Hepatocyte (in vitro differentiated cells): ENCODE measurements at places on chromosomes 11 and 22. TPM values are rescaled to one million over a fixed set of nuclear protein-coding genes. Genes with fewer than 3 reads are reported as not detected.

The ZNF280B gene
- total RNA-seq = 2.6 and 2.8 TPM in 2 replicates

GRCh38 chr11:43921561-43922294, 20.7 kb upstream of the C11orf96 start:
- no peak for DNase-seq
- peaks cover 21% of the 10 kb centered on the region for H3K4me1 ChIP-seq
- no peaks in the 10 kb centered on the region for H3K27me3 ChIP-seq

DNA sequence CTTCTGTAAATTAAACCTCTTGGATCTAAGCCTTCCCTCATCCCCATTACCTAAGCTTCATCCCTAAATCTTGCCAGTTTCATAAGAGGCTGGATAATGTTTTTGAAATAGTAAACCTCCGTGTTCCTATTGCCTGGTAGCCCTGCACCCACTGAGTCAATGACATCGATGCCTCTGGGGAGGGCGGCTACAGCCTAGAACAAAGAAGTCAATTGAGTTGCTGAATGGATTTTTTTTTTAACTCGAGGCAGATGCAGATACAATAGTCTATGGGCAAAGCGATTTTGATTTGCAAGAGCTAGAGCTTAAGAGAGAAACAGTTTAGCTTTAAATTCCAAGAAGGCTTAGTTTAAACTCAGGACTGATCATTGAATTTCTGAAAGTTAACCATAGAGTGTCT, 121.3 kb downstream of the NECTIN1 start:
- no peaks in the 10 kb centered on the region for H3K4me1 ChIP-seq
- no peak for DNase-seq

DNA sequence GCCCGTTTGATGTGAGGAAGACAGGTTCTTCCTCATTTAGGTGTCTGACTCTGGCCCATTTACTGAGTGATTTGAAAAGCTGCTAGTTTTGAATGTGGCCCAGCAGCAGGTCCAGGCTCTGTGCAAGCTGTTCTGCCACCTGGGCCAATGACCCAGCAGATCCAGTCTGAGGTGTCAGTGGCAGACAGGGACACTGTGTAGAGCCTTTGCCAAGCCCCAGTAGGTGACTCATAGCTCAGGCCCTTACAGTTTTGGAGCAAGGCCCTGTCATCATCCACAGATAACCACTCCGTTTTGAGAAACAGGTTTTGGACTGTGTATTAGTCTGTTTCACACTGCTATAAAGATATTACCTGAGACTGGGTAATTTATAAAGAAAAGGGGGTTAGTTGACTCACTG, 23.9 kb downstream of the TSPAN32 start:
- H3K4me3 ChIP-seq = no peak overlapping the region
- no peaks in the 10 kb centered on the region for H3K4me1 ChIP-seq
- H3K36me3 ChIP-seq = no peaks in the 10 kb centered on the region
- no peak for DNase-seq
- H3K27me3 ChIP-seq = no peaks in the 10 kb centered on the region
- H3K27ac ChIP-seq = no peak overlapping the region

DNA sequence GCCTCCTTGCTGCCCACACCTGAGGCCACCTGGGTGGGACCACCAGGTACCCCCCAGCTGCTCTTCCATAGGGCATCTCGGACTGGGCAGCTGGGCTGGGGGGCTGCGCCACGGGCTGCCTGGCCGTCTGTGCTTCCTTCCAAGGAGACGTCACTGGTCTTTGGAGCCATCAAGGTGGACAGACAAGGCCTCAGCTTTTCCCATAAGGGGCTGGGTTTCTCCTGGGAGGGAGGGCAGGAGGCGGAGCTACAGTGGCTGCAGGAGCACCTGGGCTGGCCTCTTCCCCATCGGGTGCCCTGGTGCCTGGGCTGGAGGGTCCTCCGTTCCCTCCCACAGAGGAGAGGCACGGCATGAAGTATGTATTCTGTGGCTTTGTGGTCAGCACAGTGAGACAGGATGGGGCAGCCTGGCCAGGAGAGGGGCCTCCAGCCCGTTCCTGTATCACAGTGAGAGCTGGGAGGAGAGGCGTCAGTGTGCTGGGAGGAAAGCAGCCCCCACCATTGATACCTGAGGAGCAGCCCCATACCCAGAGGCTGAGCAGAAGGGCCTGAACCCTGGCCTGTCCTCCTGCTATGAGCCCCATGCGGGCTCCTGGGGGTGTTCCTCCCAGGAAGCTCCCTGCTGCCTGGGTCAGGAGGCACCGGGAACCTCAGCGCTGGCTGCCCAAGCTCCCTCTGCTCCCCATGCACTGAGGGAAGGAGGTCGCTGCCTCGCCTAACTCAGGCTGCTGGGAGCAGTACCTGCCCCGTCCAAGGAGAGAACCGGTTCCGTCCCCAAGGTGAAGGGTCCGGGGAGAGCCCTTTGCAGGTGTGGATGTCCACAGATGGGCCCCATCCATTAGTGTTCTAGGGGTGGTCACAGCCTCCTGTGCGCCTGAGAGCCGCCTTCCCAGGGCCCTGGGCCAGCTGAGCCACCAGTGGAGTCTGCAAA, 1075.0 kb downstream of the BRD1 start:
- H3K4me1 ChIP-seq = no peaks in the 10 kb centered on the region
- DNase-seq = no peak
- no peaks in the 10 kb centered on the region for H3K27me3 ChIP-seq

The CARNS1 gene
- 0.92 and 2.4 TPM in 2 replicates for total RNA-seq

GRCh38 chr22:37244114-37244921, at the start of gene RAC2:
Gene RAC2 (minus strand): TSS chr22:37244269. CDS start chr22:37244148, 121 bp downstream.
- H3K36me3 ChIP-seq = no peaks in the 10 kb centered on the region
- no peak within 1 kb of the TSS for H3K27ac ChIP-seq
- H3K27me3 ChIP-seq = no peaks in the 10 kb centered on the region
- H3K4me1 ChIP-seq = peaks cover 3% of the 10 kb centered on the region

GRCh38 chr11:129102756-129103155, 89.4 kb downstream of the ARHGAP32 start:
- no peaks in the 10 kb centered on the region for H3K36me3 ChIP-seq
- DNase-seq = no peak
- H3K27me3 ChIP-seq = no peaks in the 10 kb centered on the region
- H3K4me1 ChIP-seq = no peaks in the 10 kb centered on the region

The FIBIN gene
- 29.9 and 36.7 TPM in 2 replicates for total RNA-seq

GRCh38 chr11:117819096-117820040, 5.2 kb downstream of the FXYD2 start:
- no peak overlapping the region for H3K4me3 ChIP-seq
- DNase-seq = peak; percentile 90
- no peaks in the 10 kb centered on the region for H3K27me3 ChIP-seq
- peaks cover 48% of the 10 kb centered on the region for H3K4me1 ChIP-seq
- H3K27ac ChIP-seq = peak overlapping the region; percentile 39

DNA sequence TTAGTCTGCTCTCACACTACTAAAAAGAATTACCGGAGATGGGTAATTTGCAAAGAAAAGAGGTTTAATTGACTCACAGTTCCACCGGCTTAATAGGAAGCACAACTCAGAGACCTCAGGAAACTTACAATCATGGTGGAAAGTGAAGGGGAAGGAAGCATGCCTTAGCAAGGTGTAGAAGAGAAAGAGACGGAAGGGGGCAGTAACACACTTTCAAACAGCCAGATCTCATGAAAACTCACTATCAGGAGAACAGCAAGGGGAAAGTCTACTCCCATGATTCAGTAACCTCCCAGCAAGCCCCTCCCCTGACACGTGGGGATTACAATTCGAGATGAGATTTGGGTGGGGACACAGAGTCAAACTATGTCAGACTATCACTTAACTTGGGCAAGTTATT, 236.6 kb upstream of the ANO3 start:
- H3K27ac ChIP-seq = no peak overlapping the region
- no peaks in the 10 kb centered on the region for H3K36me3 ChIP-seq
- DNase-seq = no peak
- no peaks in the 10 kb centered on the region for H3K4me1 ChIP-seq
- H3K4me3 ChIP-seq = no peak overlapping the region

GRCh38 chr11:6780829-6781228, 2.0 kb upstream of the OR2AG1 start:
- no peaks in the 10 kb centered on the region for H3K4me1 ChIP-seq
- DNase-seq = no peak
- H3K4me3 ChIP-seq = no peak overlapping the region
- no peaks in the 10 kb centered on the region for H3K36me3 ChIP-seq
- H3K27me3 ChIP-seq = no peaks in the 10 kb centered on the region

- no peaks in the 10 kb centered on the region for H3K36me3 ChIP-seq
- H3K27me3 ChIP-seq = no peaks in the 10 kb centered on the region
- H3K4me1 ChIP-seq = peaks cover 68% of the 10 kb centered on the region
- H3K4me3 ChIP-seq = no peak overlapping the region
Measured at GRCh38 chr11:75154646-75155569, 4.0 kb downstream of the SLCO2B1 start.

GRCh38 chr11:43419460-43419859, 60.7 kb downstream of the TTC17 start:
- H3K4me3 ChIP-seq = no peak overlapping the region
- no peaks in the 10 kb centered on the region for H3K36me3 ChIP-seq
- no peaks in the 10 kb centered on the region for H3K4me1 ChIP-seq
- no peaks in the 10 kb centered on the region for H3K27me3 ChIP-seq
- peak; percentile 68 for DNase-seq

DNA sequence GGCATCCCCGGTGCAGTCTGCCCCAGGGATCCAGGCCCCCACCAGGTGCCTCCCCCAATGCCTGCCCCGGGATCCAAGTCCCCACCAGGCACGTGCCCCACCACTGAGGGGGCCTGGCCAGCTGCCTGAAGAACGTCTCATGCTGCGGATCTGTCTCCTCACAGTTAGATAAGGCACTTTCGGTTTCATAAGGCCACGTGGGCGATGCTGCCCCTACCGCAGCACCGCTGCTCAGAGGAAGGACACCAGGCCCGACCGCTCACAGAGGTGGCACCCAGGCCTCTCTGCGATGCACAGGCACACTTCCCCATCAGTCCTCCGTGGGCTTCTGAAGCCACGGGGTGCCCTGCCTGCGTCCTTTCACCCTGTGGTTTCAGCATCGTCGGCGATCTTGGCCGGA, 68.1 kb upstream of the BID start:
- no peaks in the 10 kb centered on the region for H3K4me1 ChIP-seq
- no peak for DNase-seq
- H3K4me3 ChIP-seq = no peak overlapping the region
- H3K27ac ChIP-seq = no peak overlapping the region
- H3K36me3 ChIP-seq = no peaks in the 10 kb centered on the region
- H3K27me3 ChIP-seq = no peaks in the 10 kb centered on the region

DNA sequence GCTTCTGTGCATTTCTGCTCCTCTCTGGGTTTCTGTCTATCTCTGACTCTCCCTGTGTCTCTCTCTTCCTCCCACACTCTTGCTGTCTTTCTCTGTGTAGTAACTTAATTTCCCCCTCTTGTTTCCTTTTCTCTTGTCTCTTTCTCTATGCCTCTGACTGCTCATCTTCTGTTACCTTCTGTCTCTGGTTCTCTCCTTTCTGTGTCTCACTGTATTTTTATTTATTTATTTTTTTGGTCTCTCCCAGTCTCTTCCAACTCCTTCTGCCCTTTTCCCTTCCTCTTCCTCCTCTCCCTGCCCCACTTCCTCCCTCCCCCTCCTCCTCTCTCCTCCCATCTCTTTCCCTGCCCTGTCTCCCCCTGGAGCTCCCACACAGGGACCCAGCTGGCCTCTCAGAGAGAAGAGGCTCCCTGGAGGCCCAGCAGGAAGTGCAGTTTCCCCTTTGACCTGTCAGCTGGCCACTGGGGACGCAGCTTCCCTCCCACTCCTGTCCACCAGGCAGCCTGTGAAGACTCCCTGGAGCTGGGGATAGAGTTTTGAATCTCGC, 38.3 kb upstream of the MYH9 start:
- no peaks in the 10 kb centered on the region for H3K36me3 ChIP-seq
- H3K27me3 ChIP-seq = no peaks in the 10 kb centered on the region
- H3K4me1 ChIP-seq = peaks cover 19% of the 10 kb centered on the region
- peak; percentile 47 for DNase-seq
- no peak overlapping the region for H3K4me3 ChIP-seq

DNA sequence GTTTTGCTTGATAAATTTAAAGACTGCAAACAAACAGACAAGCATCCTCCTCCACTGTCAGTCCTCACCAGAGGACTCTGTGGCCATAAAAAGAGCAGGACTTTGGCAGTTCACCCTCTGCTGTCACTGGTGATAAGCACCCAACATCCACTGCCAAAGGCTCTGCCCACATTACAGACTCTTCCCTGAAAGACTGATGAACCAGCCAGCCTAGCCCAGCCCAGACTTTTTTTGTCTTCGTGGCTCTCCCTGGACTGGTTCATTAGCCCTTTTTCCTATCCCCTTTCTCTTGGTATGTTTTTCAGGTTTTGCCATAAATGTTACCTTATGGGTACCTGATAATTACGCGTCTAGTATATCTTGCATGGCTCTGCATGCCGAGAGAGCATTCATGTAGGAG, 15.1 kb downstream of the ST14 start:
- H3K36me3 ChIP-seq = no peaks in the 10 kb centered on the region
- H3K27ac ChIP-seq = no peak overlapping the region
- no peak for DNase-seq
- H3K4me3 ChIP-seq = no peak overlapping the region

GRCh38 chr22:50303848-50304527, 3.5 kb downstream of the PLXNB2 start:
- H3K27ac ChIP-seq = peak overlapping the region; percentile 98
- H3K27me3 ChIP-seq = no peaks in the 10 kb centered on the region
- peaks cover 79% of the 10 kb centered on the region for H3K4me1 ChIP-seq
- H3K4me3 ChIP-seq = no peak overlapping the region

DNA sequence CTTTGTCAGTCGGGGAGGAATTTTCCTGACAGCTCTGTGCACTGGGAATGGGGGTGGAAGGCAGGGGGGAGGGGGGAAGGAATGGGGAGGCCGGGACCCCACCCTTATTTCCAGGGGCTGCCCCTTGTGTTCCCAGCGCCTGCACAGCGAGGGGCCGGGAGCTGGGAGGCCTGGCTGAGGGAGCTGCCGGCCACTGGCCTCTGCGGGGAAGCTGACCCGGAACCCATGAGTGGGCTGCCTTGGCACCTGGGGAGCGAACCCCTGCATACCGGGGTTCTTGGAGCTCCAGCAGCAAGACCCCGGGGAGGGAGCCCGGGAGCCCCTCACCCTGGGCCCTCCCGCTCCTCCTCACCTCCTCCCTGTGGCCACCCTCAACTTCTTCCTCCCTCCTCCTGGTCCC, 3.5 kb downstream of the H19 start:
- H3K4me1 ChIP-seq = no peaks in the 10 kb centered on the region
- no peak for DNase-seq
- no peak overlapping the region for H3K27ac ChIP-seq
- no peaks in the 10 kb centered on the region for H3K36me3 ChIP-seq
- no peak overlapping the region for H3K4me3 ChIP-seq

DNA sequence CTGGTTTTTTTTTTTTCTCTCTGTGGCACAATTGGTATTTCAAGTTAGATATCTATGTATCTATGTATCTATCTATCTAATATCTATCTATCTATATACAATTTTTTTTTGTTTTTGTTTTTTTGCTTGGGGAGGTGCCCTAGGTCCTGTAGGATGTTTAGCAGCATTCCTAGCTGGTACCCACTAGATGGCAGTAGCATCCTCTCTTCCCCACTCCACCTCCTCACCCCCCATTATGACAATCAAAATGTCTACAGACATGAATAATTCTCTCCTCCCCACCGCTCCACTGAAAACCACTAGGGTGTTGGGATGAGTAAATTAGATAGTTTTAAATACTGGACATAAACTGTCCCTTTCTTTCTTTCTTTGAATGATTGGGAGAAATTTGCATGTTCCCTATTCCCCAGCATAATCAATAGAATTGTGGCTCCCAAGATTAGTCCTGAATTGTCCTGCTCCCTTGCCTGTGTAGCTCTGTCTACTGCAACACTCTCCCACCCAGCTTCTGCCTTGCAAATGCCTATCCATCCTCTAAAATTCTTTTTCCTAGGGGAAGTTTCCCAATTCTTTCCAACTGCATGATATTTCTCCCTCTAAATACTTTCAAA, 1152.4 kb downstream of the LRRC4C start:
- no peaks in the 10 kb centered on the region for H3K36me3 ChIP-seq
- no peaks in the 10 kb centered on the region for H3K4me1 ChIP-seq
- H3K27ac ChIP-seq = no peak overlapping the region
- H3K27me3 ChIP-seq = no peaks in the 10 kb centered on the region
- no peak overlapping the region for H3K4me3 ChIP-seq

The P2RY2 gene
- 6.3 and 6.7 TPM in 2 replicates for total RNA-seq
